ENCODE measurements at places on chromosomes 2 and 18.

GRCh38 chr2:179694963-179695362 lies 166.4 kb downstream of the ZNF385B start:
- DNase-seq, result no peak

- peak; percentile 66 for DNase-seq
Measured at GRCh38 chr2:67626656-67627055, 229.5 kb downstream of the ETAA1 start.

DNA sequence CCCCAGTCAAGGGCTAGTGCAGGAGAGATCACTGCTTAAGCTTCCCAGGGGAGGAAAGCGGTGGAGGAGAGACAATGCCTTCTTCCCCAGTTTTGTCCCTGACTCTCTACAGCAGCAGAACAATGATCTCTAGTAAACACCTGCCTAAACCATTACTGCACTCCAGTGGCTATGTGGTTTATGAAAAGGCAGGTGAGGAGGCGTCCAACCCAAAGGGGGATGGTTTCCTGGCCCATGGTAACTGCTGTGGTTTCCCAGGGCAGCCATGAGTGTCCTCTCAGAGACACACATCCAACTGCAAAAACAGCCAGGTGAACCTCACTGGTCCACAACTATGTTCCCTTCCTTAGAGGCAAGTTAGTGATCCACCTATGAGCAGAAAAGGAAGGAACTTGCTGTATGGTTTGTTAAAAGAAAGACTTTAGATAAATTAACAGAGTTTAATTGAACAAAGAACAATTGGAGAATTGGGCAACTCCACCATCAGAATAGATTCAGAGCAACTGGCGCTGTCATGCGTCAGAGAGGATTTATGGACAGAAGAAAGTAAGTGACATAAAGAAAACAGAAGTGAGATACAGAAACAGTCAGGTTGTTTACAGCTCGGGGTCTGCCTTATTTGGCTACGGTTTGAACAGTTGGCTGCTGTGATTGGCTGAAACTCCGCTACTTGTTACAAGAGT lies 4.8 kb upstream of the TTC39C start:
- DNase-seq, result no peak

- no peak for DNase-seq
Measured at GRCh38 chr2:3420769-3421397, 41.4 kb downstream of the TRAPPC12 start.

- DNase-seq, result peak; percentile 70
Measured at GRCh38 chr2:111071600-111072171, 49.0 kb upstream of the BCL2L11 start.

GRCh38 chr2:47658646-47659320 lies 124.2 kb upstream of the MSH6 start:
- no peak for DNase-seq

GRCh38 chr2:134466141-134466540 lies 212.3 kb downstream of the MGAT5 start:
- DNase-seq, result no peak

- DNase-seq, result no peak
Measured at GRCh38 chr18:49632588-49632987, 70.7 kb downstream of the LIPG start.

- no peak for DNase-seq
Measured at GRCh38 chr2:218015586-218016521, 13.1 kb upstream of the TNS1 start.

DNA sequence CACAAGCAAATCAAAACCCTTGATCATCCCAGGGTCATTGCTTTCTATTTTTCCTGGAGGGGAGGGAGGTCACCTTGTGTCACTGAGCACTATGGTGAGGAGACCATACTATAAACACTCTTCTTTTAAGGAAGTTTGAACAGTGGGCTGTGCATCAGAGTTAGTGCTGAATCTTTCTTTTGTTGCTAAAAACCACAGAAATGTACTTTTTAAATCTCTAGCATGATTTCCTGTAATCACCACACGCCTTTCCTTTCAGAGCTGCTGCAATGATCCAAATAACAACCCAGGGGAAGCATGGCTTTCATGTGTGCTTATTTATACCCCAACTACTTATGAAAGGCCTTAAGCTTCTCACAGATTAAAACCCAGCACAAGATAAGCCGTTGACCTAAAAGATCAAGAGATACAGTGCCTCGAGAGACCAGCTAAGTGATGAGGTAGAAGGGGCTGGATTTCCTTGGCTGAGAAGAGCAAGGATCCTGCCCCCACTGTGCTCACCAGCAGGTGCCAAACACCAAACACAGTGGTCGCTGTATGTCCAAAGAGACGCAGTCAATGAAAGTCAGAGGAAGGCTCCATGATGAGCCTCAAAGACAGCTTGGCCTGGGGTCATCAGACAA lies 34.7 kb downstream of the TRABD2A start:
- no peak for DNase-seq

DNA sequence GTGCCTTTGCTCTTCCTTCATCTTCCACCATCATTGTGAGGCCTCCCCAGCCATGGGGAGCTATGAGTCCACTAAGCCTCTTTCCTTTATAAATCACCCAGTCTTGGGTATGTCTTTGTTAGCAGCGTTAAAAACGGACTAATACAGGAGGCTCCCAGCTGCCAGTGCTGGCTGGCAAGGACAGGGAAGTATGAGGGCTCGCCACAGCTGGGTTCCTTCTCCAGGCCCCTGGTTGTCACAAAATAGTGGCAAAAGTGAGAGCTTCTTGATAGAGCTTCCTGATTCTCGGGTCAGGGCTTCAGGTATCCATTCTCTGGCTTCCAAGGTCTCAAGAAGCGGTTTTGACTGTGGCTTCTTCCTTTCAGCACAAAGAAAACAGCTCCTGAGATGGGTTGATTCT lies 85.0 kb downstream of the ZNF516 start:
- DNase-seq, result no peak

- no peak for DNase-seq
Measured at GRCh38 chr2:172554352-172555271, 1.3 kb upstream of the PDK1 start.

- no peak for DNase-seq
Measured at GRCh38 chr18:181711-182110, 23.4 kb downstream of the USP14 start.

DNA sequence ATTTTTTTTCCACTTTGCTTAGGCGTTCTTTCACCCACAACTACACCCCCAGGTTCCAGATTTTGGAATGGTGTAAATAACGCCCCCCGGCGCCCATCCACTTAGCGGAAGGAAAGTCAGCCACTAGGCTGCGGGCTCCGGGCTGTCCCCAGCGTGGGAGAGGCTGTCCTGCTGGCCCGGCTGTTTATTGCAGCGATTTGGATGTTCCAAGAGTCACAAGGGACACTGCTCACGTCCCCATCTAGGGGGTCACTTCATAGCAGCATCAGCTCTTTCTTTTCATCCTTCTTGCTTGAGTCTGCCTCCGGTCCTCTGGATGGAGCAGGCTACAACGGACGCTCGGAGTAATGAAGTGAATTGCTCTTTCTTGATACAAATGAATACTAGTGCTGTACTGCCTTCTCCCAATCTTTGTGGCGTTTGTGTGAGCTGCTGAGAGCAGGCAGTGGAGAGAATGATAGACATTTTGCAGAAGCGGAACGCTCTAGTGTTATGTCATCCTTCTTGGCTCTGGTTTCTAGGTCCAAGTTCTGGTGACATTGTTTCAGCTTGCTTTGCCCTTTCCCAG lies 50.7 kb upstream of the PAIP2B start:
- DNase-seq, result peak; percentile 65

DNA sequence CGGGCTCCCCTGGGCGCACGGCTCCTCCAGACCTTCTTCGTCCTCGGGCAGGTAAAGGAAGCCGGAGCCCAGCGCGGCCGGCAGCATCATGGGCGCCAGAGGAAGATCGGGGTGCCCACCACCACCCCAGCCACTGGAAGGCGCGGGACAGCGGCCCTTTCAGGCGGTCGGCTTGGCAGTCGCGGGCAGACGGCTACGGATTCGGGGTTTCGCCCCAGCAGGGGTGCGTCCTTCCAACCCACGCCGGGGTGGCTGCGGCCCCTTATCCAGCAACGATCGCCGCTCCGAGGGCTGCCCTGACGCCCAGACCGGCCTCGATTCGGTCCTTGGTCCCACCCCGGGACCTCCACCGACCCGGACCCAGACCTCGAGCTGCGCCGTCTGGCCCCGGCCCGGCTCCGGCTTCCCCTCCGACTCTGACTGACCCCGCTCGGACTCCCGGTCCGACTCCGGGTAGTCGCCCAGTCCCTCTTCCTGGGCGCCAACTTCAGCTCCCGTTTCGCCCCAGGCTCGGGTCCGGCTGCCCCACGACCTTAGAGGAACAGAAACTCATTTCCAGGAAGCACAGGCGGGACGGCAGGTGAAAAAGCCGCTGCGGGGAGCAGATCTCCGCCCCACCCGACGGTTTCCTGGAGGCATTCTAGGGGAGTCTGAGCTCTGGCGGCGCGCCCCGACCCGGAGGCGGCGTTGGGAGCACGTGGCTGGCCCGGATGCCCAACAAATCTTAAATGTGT lies 30.2 kb upstream of the SSB start:
- peak; percentile 25 for DNase-seq

DNA sequence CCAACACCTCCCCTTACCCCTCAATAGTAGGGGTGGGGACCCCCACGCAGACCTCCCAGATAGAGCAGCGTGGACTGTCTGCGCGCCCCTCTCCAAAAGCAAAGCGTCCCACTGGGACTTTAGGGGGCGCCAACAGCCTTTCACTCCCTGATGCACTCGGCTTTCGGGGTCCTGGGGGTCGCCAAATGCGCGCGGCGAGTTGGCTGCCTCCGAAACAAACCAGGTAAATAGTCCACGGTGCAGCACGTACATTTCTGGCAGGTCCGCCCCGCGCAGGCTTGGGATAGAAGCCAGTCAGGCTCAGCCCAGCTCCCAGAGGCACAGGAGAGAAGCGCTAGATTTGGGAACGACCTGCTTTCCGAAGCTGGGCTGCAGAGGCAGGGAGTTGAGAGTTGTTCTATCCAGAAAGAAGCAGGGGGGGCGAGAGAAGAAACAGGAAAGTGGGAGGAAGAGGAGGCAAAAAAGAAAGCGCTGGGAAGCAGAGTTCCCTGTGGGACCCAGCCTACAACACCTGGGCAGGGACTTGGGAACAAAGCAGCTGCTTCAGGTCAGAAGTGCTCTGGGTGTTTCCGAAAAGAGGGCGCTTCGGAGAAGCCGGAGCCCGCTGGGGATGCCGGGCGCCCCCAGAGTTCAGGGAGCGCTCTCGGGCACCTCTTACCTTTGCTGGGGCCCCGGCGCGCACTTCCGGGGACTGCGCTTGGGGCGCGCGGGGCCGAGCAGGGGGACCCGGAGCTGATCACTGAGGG lies 544 bp downstream of the EVA1A start:
- peak; percentile 52 for DNase-seq

DNA sequence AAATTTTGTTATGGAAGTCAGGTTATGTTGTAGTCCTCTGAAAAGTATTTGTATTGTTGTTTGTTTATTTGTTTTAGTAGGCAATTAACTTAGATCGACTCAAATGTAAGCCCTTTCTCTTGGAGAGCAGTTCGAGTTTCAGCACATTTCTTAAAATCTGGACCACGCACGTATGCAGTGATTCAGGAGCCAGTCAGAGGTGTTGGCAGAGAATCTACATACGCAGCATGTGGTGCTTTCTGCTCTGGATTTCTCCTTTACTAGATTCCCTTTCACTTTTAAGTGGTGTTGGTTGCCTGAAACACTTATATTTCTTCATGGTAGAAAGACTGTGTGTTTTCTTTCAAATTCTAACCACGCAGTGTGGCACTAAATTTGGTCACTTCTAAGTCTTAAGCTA lies 773.9 kb upstream of the LRATD1 start:
- DNase-seq, result peak; percentile 60

DNA sequence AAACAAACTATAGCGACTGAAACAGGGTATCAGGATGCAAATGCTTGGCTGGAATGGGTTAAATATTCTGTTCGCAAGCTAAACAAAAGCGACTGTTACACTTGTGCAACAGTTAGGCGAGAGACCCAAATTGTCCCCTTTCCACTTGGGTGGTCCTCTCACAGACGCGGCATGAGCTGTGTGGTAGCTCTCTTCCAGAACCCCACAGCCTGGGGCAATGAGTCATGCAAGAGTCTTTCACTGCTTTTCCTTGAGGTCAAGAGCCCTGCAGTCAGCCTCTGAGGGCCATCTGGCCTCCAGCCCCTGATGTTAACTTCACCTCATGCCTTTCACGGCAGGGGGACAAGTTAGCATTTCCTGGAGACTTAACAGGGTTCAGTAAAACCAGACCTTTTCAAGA lies 25.7 kb downstream of the SULT1C4 start:
- DNase-seq, result peak; percentile 64

DNA sequence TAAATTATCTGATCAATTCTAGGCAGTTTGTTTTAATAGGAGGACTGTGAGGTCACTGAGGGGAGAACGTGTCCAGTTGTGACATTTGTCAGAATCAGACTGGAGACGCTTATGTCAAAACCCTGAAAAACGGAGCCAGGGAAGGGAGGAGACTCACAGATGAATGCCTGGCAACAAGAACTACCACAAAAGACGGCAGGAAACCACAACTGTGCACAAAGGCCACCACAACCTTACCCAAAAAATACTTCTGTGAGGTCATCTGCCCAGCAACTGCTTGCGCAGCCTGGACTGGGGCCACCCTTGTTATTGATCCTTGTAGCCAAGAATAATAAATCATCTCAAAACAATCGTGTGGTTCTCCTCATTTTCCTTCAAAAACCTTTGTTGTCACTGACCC lies 173.0 kb upstream of the ALKAL2 start:
- DNase-seq, result no peak

GRCh38 chr2:65377556-65378192 lies 54.7 kb downstream of the SPRED2 start:
- DNase-seq, result peak; percentile 80

DNA sequence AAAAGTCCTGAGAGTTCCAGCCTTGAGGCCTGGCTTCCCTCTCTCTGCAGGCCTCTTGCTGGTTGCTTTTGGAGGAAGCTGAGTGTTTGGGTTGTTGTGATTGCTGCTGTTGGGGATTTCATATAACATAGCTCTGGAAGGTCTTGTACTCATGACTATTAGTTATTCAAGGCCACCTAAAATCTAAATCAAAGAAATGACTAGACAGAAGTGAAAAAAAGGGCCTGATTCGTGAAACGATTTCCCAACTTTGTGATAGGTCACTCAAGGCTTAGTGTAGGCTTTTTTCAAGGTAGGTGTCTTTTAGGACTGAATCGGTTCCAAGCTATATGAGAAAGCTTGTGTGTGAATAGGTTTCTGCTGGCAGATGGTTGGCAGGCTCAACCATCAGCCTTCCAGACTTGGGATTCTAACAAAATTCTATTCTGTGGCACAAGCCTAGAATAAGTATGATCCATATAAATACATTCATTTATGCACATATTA lies 164.4 kb downstream of the FMNL2 start:
- no peak for DNase-seq

DNA sequence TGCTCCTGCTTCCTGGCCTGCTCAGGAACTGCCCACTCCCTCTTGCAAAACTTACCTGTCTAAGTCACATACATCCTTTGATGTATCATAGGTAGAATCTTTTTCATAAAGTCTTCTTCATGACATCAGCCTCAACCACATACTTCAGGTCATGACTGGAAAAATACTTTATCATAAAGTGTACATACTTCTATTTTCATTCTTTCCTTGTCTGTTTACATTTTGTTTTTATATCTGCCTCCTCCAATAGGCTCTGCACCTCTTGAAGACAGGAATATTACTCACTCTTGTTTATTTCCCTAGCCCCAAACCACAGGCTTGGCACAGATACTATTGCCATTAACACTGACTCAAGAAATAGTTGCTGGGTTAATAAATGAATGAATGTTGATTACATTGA lies 43.6 kb upstream of the ZNF804A start:
- DNase-seq, result no peak

Measured in AG20443 (cell line).